ENCODE measurements at places on chromosomes 16 and 17.

DNA sequence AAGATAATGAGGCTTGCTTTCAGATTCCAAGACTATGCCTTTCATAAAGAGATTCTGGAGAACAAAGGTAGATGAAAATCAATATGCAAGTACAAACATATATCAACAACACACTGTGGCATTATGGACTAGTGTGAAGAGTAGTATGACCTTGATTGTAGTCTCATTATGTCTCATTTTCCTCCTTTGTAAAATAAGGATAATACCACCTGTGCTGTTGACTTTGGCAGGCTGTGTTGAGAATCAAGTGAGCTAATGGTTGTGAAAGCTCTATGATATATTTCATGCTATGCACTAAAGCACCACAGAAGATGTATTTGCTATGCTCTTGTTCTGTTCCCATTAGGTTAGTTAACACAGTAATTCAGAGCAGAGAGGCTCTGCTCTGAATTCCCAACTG, 78.5 kb upstream of the NACA2 start:
- no peak for DNase-seq

- DNase-seq: no peak
Measured at GRCh38 chr17:68344701-68345136, 53.4 kb downstream of the ARSG start.

DNA sequence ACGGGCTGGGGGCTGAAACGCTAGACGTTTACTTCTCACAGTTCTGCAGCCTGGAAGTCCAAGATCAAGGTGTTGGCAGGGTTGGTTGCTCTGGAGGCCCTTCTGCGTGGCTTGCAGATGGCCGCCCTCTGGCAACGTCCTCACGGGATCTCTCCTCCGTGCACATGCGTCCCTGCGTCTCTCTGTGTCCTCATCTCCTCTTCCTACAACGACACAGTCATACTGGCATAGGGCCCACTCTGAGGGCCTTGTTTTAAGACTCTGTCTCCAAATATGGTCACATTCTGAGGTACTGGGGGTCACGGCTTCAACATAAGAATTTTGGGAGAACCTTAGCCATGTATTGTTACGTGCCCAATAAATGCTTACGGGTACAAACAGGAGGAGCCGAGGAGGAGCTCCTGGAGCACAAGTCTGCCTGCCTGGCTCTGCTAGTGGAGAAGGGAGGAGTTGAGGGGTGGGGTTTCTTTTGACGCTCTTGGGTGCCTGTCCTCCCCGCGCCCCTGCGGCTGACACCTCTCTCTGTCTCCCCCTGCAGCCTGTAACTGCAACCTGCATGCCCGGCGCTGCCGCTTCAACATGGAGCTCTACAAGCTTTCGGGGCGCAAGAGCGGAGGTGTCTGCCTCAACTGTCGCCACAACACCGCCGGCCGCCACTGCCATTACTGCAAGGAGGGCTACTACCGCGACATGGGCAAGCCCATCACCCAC, 141.1 kb downstream of the NTN1 start:
- no peak for DNase-seq

GRCh38 chr16:12551946-12552345, 251.7 kb downstream of the CPPED1 start:
- no peak for DNase-seq

- no peak for DNase-seq
Measured at GRCh38 chr16:82585675-82586074, 41.1 kb upstream of the CDH13 start.

All from stimulated activated CD8-positive, alpha-beta memory T cell treated with anti-CD3 and anti-CD28 coated beads, Interleukin-7, amount 100 ng/mL, for 24 hours (primary cell).